GM23338 (cell line): ENCODE measurements at places on chromosomes 13 and 19. TPM values are rescaled to one million over a fixed set of nuclear protein-coding genes. Genes with fewer than 3 reads are reported as not detected.

The LILRA1 gene
- not detected in 2 replicates for total RNA-seq

The ZNF575 gene
- 0.10 TPM in 1 of 2 replicates, not detected in the other for total RNA-seq

The IQCN gene
- 0.35 and 0.89 TPM in 2 replicates for total RNA-seq

The LCP1 gene
- total RNA-seq, result 3.4 and 6.6 TPM in 2 replicates

The KLK8 gene
- total RNA-seq, result 4.6 and 4.9 TPM in 2 replicates

The IZUMO4 gene
- 2.2 and 2.6 TPM in 2 replicates for total RNA-seq

The XPO4 gene
- total RNA-seq, result 56.7 and 57.8 TPM in 2 replicates

GRCh38 chr19:8626842-8627241 is 3.6 kb upstream of the NFILZ start:
- DNase-seq, result no peak

DNA sequence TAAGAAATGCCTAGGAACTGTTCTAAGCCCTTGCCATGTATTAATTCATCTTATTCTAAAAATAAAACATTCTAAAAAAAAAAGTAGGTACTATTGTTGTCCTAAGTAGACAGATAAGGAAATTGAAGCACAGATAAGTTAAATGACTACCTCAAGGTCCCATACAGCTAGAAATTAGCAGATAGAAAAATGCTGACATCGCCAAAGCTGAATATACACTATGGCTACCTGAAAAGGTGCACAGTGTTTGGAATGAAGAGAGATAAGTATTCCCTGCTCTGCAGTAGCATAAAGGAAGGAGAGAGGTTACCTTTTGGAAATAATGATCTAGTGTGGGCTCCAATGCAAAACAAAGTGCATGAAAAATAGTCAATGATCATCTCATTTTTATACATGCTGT is 65.3 kb downstream of the DCT start:
- no peak for DNase-seq

DNA sequence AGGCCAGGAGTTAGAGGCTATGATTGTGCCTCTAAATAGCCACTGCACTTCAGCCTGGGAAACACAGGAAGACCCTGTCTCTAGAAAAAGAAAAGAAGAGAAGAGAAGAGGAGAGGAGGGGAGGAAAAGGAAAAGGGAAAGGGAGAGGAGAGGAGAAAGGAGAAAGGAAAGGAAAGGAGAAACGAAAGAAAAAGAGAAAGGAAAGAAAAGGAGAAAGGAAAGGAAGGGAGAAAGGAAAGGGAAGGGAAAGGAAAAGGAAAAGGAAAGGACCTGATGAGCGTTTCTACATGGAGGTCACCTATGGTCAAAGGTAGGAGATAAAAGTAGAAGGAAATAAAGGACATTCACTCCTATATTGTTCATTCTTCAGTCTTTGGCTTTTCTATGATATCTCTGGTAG is 109.1 kb upstream of the TRPC4 start:
- no peak for DNase-seq

- peak; percentile 66 for DNase-seq
Measured at GRCh38 chr19:20558011-20558410, 7.6 kb downstream of the ZNF737 start.

DNA sequence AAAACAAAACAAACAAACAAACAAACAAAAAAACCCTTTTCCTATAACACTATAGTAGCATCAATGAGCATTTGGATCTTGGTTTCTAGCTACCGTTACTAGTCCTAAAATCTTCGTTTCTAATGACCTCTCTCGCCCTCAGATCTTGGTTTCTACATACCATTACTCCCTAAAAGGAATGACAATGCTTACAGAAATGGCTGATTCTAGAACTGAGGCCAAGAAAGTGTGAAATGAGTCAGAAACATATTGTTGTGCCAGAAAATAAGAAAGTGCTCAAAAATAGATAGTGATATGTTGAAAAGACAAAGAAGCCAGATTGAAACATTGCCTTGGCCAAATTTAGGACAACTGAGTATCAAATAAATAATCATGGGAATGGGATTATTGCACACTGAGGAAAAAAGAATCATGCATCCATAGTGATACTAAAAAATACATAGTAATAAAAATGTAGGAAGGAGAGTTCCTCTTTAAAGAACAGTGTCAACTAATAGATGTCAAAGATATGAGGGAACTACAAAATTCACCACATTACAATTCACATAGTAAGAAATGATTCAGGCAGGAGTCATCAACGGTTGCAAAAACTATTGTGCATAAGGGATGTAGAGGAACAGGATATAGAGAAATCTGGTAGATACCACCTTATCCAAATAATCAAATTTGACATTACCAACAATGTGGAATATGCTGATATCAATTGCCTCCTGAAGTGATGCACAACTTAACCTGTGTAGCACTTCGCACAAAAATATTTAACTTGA is 386.6 kb downstream of the DIAPH3 start:
- no peak for DNase-seq

DNA sequence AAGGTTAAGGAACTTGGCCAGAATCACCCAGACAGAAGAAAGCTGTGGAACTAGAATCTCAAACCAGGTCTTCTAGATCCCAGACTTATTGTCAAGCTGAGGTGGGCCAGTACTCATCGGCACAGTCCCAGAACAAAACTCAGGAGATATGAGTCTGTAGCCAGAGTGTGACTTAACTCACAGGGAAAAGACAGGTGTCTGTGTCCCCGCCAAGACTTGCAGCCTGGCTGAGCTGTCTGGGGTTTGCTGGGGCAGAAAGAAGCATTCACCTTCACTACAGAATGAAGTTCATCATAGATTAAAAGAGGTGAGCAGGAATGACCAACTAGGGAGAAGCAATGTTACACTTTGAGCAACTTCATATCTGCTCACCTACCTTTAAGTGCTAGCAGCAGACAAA is 257.2 kb downstream of the FOXO1 start:
- DNase-seq, result no peak

- no peak for DNase-seq
Measured at GRCh38 chr13:49064476-49064875, 88.8 kb downstream of the FNDC3A start.

- peak; percentile 92 for DNase-seq
Measured at GRCh38 chr19:6551607-6552450, 21.0 kb downstream of the TNFSF9 start.

DNA sequence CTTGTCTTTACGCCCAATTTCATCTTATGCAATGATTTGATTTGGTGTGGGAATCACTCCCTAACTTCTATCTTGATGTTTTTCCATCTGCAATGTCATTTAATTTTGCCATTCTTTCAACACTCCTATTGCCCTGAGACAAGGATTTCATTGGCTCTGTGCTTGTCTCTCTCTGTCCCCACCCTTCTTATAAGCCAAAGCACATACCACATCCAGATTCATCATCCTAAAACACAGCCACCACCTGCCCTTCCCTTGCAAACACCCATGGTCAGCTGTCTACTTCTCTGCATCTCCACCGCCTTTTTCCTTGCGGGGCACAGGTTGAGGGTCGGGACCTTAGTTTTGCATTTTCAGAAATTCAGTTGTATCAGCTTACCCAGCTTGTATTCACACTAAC is 225.8 kb upstream of the SOX21 start:
- DNase-seq, result no peak

- DNase-seq, result peak; percentile 67
Measured at GRCh38 chr19:2016041-2016807, 710 bp upstream of the BTBD2 start.

- peak; percentile 73 for DNase-seq
Measured at GRCh38 chr19:13428352-13428751, 77.9 kb downstream of the CACNA1A start.

- DNase-seq, result peak; percentile 59
Measured at GRCh38 chr19:18672606-18673337, 10.7 kb upstream of the CRTC1 start.

GRCh38 chr19:30711296-30711695 is 339.1 kb downstream of the ZNF536 start:
- peak; percentile 17 for DNase-seq

DNA sequence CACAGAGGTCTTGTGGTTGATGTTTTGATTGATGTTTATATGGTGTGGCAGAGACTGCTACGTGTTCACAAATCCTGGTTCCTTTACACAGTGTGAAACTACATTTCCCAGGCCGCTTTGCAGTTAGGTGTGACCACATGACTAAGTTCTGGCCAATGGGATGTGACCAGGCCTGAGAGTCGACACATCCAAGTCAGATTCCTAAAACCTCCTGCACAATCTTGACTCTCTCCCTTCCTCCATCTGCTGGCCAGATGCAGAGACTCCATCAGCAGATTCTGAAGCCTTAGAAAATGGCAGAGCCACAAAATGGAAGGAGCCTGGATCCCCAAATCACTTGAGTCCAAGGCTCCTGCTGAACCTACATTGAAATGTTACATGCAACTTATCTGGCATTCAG is 12.6 kb downstream of the CD37 start:
- peak; percentile 85 for DNase-seq

- DNase-seq, result no peak
Measured at GRCh38 chr13:111907341-111907880, 159.5 kb upstream of the SOX1 start.

DNA sequence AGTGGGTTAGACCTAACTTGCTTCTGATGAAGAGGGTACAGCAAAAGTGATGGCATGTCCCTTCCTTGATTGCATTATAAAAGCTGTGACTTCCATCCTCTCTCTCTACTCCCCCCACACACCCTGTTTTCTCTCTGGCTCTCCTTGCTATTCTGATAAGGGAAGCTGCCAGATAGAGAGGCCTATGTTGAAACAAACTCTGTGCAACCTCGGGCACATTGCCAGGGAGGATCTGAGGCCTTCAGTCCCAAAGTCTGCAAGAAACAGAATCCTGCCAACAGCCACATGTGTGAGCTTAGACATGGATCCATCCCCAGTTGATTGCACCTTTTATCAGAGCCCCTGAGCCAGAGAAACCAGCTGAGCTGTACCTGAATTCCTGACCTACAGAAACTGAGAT is 44.8 kb upstream of the ARGLU1 start:
- no peak for DNase-seq

DNA sequence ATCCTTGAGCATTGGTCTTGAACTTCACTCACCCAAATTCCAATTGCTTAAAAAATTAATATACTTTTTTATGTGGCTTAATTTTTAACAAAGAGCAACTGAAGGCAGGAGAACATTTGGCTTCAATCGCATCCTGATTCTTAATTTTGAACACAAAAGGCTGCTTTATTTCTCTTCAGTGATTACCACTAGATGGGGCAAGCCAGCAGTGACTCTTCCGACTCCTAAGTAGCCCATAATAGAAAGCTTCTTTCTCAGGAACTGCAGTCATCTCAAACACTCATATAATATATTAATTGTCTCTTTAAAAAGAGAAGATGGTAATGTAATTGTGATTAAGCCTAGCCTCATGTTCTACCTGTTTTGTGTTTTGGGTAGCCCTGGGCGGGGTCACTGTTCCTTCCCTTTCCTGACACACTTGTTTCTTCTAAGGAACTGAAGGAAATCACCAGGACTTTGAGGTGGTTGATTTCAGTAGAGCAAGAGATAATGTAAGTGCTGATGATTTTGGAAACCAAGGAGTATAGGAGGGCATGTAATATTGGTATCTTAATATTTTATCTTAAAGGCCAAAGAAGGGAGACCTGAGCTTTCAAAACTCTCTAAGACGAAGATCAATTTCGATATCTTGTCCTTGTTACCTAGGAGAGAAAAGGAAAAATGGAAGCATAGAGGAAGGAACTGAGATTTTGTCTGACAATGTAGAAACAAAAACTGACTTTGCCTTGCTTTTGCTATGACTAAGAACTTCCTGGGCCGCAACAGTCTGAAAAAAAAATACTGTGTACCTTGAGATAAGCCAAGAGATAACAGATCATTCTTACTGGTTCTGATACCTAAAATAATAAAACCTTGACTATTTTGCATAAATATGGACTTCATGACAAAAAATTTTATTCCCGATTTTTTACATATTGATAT is 73.1 kb downstream of the TNFSF13B start:
- DNase-seq, result peak; percentile 65

GRCh38 chr19:27929399-27929798 is 1283.6 kb downstream of the UQCRFS1 start:
- no peak for DNase-seq

GRCh38 chr13:108213946-108214345 is 1.4 kb downstream of the LIG4 start:
- DNase-seq, result no peak

DNA sequence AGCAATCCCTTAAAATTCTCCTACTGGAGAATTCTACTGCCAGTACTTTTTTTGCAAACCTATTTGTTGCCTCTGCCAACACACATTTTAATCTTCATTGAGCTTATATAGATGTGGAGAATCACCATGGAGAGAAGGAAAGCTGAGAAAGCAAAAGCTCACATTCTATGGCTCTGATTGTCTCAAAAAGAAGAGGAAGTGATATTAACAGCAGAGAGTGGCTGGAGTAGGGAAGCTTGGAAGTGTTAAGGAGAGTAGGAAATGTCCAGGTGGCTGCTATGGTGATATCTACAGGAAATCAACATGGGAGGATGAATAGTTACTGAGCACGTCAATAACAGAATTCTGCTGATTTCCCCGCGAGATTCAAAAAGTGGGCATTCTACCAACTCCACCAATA is 78.8 kb upstream of the TDRD3 start:
- no peak for DNase-seq

- DNase-seq, result no peak
Measured at GRCh38 chr13:35879111-35879510, 252.1 kb downstream of the DCLK1 start.

- DNase-seq, result no peak
Measured at GRCh38 chr13:109760402-109760801, 26.0 kb downstream of the IRS2 start.

GRCh38 chr13:61415058-61415721 is 459 bp downstream of the PCDH20 start:
- peak; percentile 93 for DNase-seq

DNA sequence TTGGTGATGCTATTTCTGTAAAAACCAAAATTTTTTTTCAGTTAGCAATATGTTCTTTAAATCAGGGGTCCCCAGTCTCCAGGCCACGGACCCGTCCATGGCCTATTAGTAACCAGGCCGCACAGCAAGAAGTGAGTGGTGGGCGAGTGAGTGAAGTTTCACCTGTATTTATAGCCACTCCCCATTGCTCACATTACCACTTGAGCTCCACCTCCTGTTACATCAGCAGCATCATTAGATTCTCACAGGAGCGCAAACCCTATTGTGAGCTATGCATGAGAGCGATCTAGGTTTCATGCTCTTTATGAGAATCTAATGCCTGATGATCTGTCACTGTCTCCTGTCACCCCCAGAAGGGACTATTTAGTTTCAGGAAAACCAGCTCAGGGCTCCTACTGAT is 58.9 kb upstream of the SLC7A1 start:
- DNase-seq, result no peak
